ENCODE measurements at places on chromosomes 16 and 17. TPM values are rescaled to one million over a fixed set of nuclear protein-coding genes. Genes with fewer than 3 reads are reported as not detected.

Gene SULT1A2
- polyA plus RNA-seq, result not detected

Gene ARHGAP44
- 1.2 TPM for polyA plus RNA-seq

Gene CTRB2
- polyA plus RNA-seq, result not detected

Gene HOXB4
- polyA plus RNA-seq, result 1.2 TPM

Gene CYGB
- polyA plus RNA-seq, result not detected

Measured in GM12878 (cell line).